Activated T-cell treated with anti-CD3 and anti-CD28 coated beads for 24 hours (primary cell): ENCODE measurements at places on chromosomes 4 and X.

- DNase-seq: no peak
Observed at GRCh38 chr4:128983771-128984485, 109.4 kb downstream of the SCLT1 start.

DNA sequence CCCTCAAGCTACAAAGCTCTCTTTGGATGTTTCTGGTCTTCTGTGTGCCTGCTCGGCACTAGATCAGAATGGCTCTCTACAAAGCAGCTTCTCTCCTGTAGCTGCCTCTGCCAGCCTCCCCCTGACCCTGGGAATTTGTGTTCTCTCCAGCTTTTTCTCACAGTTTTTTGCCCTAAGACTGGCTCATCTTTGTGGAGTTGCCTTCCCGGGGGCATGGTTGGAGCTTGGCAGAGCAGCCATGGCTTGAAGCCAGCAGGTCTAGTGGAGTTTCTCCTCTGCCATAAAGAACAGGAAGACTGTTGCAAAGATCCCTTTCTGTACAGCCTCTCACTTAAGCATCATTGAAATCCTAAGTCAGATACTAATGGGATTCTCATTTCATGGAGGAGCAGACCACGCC is 163.3 kb upstream of the MAMLD1 start:
- DNase-seq: no peak

DNA sequence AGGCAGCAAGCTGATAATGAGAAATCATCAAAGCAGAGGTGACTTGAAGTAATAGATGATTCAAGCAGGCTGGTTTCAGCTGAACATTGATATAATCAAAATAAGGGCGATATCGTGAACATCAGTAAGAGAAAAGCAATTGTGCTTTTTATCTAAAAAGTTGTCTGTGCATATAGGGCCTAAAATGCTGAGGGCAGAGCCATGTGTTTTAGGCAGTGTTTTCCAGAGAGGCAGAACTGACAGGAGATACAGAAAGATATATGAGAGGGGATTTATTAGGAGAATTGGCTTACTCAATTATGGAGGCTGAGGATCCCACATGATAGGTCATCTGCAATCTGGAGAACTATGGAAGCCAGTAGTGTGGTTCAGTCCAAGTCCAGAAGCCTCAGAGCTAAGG is 136.5 kb upstream of the NPY2R start:
- no peak for DNase-seq

DNA sequence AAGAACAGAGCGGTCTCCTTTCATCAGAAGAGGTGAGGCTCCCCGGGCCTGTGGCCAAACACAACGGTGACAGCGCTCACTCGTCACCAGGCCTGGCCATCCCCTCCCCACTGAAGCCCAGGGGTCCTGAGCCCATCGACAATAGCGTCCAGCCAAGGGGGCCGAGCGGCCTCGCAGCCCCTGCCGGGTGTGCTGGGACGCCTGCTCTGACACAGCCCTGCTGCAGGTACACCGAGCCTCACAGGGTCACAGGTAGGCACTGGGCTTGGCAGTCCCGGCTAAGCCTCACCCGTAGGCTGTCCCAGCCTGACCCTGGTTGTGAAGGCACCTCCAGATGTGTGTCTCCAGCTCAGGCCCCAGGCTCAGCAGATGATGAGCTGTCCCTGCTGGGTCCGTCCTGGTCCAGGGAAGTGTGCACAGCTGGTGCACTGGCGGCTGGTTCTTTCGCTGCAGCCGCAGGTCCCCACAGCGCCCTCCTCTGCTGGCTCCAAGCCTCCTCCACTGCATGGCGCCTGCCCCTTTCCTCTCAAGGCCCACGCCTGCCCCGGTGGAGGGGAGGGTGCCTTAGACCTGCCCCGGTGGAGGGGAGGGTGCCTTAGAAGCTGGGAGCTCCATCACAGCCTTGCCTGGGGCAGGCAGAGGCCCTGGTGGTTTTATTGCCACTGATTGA is 21.5 kb downstream of the UVSSA start:
- DNase-seq: no peak

DNA sequence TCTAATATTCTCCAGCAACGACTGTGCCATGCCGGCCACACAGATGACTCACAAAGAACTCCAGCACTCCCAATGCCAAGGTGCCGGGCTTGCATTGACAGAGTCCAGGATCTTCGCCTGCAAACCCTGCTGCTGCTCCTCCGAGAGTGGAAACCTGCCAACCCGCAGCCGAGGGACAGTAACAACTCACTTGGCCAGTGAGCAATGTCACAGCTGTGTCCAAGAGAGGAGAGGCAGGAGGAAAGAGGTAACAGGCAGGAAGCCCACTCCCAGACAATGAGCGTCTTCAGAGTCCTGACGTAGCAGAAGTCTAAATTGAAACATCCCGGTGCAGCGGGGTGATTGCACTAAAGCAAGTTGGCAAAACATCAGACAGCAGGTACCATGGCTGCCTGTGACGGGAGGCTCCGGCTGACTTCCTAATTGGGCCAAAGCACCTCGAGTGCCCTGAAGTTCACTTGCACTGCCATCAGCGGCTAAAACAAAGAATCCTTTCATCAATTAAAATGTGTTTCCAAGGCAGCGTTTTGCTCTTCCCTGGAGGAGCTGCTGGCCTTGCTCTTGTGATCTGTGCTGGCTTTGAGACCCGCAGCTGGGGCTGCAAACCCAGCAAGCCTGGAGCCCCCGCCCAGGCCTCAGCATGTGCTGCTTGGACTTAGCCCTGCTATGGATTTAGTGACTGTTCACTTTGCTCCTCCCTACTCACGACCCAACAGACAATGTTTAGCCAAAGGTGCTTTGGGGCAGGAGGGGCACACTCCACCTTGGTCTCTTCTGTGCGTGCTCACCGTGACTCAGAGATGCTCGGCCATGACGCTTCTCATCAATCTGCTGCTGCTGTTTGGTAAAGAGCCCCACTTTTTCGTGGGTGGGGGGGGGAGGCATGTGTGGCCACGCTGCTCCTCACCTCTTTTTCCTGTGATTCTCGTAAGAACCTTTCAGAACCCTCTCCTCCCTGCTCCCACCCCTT is 36.5 kb downstream of the DCTD start:
- DNase-seq: no peak

- DNase-seq: no peak
Observed at GRCh38 chr4:54227256-54228055, 1.6 kb upstream of the PDGFRA start.

- no peak for DNase-seq
Observed at GRCh38 chrX:77572322-77572721, 125.1 kb downstream of the FGF16 start.

DNA sequence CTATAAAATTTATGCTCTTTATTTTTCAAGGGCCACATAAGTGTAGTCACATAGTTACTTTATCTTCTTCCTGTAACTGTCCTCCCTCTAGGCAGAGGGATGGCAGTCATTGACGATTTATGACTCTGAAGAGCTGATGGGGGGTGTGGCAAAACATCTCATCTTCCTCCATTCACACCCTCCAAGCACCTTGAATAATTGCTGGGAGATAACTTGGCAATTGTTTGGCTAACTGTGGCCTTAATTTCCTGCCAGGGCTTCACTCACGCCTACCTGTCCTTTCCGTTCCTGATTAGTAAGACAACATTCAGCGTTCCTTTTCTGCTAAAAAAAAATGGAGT is 329.2 kb downstream of the ARHGAP10 start:
- no peak for DNase-seq

DNA sequence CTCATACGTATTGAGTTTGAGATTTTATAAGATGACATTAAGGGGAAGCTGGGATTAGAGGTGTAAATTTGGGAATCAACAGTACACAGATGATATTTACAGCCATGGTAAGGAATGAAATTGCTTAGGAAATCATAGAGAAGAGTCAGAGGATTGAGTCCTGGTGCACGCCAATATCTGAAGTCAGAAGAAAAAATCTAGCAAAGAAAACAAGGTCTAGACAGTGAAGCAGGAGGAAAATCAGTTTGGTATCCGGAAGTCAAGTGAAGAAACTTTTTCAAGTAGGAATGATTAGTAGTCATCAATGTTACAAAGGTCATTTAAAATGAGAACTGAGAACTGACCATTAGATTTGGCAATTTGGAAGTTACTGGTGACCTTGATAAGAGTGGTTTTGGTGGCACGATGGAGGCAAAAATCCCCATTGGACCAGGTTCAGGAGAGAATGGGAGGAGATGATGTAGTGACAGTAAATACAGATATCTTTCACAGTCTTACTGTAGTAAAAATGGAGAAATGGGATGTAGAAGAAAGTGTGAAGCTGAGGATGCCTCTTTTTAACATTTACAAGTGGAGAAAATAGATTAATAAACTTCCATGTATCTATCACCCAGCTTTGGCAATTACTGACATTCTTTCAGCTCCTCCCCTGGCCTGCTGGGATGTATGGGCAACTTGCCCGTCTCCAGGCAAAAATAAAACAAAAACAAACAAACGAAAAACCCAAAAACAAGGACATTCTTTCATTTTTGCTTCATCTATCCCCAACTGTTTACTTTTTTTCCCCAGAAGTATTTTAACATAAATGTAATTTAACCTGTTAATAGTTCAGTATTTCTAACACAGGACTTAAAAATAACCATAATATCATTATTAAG is 11.4 kb upstream of the GPR34 start:
- DNase-seq: no peak

DNA sequence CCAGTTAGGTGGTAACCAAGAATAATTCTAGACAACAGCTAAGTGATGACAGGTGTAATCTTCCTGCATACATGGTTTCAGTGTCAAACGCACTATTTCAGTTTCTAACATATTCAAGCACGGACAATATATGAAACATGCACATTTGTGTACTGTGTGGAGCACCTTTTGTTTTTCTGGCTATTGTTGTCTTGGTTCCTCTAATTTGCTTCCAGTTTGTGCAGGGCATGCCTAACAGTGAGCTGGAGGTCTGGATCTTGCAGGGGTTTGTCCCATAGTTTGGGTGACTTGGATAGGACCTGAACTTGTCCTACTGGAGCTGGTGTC is 70.5 kb upstream of the TBC1D9 start:
- no peak for DNase-seq

- no peak for DNase-seq
Observed at GRCh38 chr4:155974476-155974749, 20.7 kb upstream of the CTSO start.

DNA sequence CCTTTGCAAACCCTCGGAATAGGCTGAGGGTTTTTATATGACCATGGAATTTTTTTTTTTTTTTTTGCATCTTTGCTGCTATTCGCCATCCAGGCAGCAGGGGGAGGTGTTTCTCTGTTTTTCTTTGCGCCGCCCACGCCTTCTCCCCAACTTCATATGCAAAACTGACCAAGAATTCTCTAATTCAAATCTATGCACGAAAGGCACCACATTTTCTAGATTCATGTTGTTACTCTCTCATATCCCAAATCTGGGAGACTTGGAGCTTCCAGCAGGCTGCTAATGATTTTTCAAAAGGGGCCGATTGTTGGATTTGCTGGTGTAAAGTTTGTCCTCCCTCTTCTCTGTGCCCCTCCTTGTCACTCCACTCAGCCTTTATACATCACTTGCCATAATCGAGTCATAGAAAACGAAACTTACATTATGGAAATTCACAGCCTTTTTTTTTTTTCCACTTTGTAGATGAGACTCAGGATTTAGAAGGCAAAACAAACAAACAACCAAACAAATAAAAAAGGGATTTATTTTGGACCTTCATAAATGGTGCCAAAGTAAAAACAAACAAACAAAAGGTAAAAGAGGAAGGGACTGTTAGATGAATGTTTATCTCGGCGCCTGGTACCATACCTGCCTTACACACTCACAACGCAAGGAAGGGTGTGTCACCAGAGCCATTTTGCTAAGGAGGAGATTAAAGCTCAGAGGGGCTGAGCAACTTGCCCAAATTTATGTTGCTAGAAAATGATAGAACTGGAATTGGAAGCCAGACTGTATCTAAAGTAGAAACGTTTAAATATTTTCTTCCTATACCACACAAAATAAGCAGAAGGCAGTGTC is 29.3 kb upstream of the BOD1L1 start:
- DNase-seq: peak; percentile 59

DNA sequence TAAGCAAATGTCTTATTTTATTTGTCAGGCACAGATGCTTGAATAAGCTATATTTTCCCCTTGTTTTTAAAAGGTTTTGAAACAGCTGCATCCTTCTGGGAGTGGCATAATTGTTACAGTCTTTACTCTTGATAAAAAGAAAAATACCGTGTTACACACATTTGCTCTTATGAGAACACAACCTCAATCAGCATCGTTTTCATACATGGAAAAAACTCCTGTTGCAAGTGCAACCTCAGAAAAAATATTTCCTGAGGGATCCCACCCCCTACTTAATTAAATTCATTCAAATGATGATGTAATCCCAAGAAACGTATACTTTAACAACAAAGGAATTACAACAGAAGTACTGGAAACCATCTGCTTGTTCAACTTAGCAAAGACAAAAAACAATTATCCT is 58.6 kb downstream of the SMAD1 start:
- no peak for DNase-seq

GRCh38 chr4:142405695-142406498 is 440.2 kb downstream of the INPP4B start:
- DNase-seq: no peak

- DNase-seq: no peak
Observed at GRCh38 chrX:47296766-47297365, 64.1 kb downstream of the USP11 start.

- DNase-seq: no peak
Observed at GRCh38 chr4:76058888-76059426, 15.6 kb upstream of the ART3 start.

DNA sequence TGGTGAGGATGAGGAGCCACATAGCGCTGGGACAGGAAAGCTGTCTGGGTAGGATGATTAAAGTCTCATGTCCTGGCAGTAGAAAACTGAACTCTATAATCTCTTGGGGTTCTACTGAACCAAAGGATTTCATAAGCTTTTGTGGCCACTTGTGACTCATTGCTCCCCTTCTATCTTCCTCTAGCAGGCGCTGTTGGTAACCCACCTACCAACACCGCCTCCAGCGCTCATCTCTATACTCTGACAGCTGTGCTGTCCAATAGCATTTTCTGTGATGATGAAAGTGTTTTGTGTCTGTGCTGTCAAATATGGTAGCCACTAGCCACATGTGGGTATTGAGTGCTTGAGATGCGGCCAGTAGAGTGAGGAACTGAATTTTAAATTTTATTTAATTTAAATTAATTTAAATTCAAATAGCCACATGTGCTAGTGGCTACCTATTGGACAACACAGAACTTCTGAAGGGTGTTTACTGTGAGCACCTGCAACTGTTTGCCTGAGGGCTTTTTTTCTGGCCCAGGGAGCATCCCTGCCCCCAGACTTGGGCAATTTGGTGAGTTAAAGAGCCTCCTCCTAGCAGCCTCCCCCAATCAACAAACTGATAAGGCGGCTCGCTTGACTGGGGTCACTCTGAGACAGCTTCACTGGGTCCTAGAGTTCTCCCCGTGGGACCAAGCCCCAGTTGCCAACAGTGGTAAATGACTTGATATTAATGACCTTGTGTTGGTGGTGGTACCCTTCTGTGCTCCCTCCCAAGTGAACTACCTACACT is 169.2 kb upstream of the ATP6AP2 start:
- DNase-seq: no peak

DNA sequence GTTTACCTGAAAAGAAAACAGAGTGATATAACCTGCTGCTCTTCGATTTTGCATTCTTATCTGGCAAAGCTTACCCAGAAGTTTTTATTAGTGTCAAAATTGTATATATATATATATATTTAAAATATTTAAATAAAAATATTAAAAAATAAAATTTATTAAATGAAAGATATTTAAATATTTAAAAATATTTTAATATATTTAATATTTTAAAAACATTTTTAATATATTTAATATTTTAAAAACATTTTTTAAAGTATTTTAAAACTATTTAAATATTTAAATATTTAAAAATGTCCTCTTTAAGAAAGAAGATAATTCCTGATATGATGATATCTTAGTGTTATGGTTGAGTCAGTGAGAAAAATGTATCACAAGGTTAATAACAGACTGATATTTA is 317.2 kb downstream of the EPHA5 start:
- DNase-seq: no peak
